CD4-positive, alpha-beta T cell (primary cell): ENCODE measurements at places on chromosomes 13 and 19.

DNA sequence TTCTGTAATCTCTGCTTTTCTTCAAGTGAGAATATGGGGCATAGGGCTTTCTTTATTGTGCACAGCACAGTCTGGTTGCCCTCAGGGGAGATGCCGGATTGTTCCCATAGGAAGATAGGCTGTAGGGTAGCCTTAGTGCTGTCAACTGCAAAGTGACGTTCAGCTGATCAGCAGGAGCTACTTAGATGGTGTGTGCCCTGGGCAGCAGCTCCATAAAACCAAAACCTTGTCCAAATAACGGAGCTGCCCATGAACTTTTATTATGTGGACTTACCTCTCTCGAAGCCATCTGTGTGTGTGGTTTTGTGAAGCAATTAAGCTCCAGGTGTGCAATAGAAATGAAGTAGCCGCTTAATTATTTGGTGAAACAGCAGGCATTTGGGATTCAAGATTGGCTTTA, 120.0 kb upstream of the RNF113B start:
- DNase-seq, result no peak

DNA sequence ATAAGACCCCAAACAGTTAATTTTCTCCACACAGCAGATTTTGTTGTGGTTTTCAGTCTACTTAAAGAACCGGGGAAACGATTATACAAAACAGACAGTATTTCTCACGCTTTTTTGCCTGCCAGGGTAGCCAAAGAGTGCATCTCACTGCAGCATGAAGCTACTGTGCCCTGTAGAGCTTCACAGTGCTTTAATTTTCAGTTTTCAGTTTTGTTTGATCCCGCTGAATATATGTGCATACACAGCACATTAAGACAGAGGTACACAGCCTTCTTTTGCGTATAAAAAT, 215.0 kb downstream of the TEX29 start:
- DNase-seq, result no peak

GRCh38 chr13:42017264-42017663, 31.2 kb upstream of the DGKH start:
- DNase-seq, result no peak

GRCh38 chr13:30143666-30144400, 163.5 kb downstream of the KATNAL1 start:
- no peak for DNase-seq

GRCh38 chr13:46546084-46546768, 6.7 kb upstream of the LRCH1 start:
- DNase-seq, result no peak

DNA sequence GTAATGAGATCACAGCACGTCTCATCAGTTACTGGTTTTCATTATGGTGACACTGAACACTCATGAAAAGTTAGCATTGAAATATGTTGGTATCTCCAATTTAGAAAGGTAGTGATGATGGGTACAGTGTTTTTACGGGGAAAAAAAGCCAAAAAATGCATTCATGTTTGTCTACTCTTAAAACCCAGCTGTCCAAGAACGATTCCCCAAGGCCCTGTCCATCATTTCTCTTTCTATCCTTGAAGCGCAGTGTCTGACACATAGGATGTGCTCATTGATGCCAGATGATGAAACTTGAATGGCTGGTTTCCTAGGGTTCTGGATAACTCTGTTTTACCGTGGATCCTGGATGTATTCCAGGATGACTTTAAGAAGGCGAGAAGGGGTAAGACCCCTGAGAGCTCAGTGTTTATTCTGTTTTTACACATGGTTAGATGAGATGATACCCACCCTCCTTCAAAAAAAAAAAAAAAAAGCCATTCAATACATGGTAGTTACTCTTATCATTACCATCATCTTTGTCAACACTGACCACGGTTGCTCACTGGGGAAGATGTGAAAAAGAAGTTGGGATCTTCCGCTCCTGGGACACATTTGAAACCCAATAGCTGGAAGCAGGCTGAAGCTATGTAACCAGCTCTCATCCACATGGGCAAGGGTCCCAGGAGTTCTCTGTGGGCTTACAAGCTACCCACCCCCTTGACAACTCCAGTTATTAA, 22.5 kb downstream of the SERP2 start:
- DNase-seq, result no peak

DNA sequence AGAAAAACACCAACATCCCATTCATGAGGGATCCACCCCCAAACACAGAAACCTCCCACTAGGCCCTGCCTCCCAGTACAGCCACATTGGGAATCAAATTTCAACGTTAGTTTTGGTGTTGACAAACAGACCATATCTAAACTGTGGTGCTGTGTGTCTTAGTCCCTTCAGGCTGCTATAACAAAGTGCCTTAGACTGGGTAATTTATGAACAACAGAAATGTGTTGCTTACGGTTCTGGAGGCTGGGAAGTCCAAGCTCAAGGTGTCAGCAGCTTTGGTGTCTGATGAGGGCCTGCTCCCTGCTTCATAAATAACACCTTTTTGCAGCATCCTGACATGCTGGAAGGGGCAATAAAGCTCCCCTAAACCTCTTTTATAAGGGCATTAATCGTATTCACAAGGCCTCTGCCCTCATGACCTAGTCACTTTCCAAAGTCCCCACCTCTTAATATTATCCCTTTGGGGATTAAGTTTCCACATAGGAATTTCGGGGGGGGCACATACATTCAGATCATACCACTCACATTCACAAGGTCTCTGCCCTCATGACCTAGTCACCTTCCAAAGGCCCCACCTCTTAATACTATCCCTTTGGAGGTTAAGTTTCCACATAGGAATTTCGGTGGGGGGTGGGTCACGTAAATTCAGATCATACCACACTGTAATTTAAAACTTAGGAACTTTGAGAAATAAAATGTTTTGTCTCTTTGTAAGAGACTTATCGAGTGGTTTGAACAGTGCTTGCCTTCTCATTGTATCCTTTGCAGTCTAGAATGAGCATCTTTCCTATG, 27.5 kb downstream of the ZNF507 start:
- DNase-seq, result no peak

GRCh38 chr13:89380101-89380500, 1708.9 kb downstream of the SLITRK5 start:
- no peak for DNase-seq

DNA sequence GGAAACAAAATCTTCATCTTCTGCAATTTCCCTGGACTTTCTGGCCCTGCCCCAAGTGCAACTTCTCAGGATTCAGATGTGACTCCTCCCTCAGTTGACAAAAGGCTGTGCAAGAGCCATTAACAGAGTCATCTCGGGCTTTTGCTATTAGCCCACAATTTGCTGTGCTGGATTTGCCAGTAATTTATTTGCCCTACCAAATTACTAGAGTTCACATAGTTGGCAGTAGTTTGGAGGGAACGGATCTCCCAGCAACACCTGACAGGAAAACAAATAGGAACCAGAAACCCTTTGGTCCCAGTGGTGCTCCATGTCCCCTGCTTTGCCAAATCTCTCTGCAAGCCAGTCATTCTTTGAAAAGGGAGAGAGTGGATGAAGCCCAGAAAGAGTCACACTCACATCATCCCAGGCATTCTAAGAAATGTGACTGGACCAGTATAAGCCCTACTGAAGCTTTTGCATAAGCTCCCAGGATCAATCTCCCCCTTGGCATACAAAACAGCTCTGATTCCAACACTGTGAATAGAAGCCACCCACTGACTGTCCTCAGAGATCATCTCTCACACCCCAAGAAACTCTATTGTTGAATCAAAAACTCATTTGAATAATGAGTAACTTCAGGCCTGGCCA, 350.1 kb upstream of the NBEA start:
- no peak for DNase-seq

DNA sequence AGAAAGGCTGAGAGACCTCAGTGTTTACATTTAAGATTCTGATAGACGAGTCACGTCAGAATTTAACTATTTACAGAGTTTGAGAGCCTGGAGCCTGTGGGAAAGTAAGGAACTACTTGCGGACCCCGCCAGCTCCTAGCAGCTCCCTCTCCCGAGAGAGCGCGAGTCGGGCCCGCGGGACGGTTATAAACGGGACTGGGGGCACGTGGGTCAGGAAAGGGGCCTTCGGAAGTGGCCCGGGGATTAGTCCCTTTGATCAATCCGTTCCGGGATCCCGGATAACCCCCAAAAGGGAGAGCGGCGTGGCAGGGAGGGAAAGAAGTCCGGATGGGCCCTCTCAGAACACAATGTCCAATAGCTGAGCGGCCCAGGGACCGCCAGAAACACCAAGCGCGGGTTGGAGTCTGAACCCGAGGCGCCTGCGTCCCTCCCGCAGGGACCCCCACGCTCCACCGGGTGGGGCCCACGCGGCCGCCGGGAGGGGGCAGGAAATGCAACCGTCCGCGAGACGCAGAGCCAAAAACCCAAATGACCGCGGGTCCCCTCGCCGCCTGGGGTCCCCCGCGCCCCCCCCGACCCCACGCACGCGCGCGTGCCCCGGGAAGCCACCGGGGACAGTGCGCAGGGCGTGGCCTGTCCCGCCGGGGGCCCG, 3.6 kb downstream of the ZIC5 start:
- no peak for DNase-seq
